ENCODE measurements at places on chromosomes 2 and 18.

DNA sequence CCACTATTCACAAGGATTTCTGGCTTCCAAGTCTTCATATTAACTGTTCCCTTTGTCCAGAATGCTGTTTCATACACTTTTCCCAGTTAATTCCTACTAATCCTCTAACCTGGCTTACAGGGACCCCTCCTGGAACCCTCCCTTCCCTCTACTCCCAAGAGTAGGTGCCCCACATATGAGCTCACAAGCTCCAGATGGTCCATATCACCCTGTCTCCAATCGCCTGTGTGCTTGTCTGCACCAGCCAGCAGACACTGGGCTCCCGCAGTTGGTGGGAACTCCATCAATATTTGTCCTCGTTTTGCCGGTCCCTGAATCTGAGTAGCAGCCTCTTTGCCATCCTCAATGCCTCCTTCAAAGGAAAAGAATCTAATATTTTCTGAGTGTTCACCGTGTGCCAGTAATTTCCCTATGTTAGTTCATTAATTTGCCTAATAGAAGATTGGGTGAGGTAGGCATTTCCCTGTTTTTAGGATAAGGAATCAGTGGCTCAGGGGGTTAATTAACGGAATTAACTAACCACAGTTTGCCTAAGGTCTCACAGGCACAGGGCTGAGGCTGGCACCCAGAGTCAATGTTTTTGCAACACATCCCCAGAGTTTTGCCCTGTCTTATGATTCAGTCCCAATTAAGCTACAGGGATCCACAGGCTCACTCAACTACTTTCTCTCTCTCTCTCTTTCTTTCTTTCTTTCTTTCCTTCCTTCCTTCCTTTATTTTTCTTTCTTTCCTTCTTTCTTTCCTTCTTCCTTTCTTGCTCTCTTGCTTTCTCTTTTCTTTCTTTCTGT lies 141.6 kb upstream of the CYP1B1 start:
- DNase-seq: no peak

DNA sequence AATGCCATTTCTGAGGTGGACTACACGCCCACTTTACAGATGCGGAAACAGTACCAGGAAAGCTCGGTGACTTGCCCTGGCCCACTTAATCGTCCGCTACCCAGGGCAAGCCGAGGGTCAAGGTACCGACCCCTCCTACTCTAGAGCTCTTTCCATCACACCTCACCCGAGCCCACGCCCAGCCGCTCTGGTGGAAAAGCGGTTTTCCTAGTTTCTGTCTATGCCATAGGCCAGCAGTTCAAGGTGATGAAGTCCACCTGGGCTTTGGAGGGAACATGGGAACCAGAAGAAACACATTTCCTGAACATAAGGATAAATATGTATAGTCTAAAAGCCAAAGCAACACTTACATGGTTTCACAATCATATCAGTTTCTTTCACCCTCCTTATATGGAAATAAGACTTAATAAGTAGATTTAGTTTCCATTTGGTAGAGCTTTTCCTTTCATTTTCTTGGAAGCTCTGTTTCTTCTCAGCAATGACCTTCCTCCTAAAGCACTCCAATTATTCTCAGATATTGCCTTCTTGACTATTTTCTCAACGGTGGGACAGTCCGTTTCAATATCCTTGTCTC lies 567 bp downstream of the VWA3B start:
- no peak for DNase-seq

- DNase-seq: no peak
Measured at GRCh38 chr2:29485631-29486030, 370.4 kb downstream of the CLIP4 start.

DNA sequence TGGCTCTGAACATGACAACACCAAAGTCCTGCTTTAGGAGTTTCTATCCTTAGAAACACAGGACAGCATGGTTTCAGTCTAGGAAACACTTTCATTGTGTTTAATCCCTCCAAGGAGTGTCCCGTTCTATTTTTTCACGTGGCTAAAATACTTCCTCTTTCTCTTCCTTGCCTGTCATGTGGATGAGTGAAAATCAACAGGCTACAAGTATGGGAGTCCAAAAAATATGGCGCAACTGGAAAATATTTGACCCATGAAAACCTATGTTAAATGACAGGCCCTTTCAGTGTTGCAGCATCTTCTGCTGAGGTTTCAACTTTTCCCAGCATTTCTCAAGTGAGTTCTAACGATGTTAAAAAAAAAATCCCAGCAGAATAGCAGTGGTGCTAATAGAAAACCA lies 146.3 kb downstream of the LAMA3 start:
- no peak for DNase-seq
